Thyroid gland (tissue), 4 donors: ENCODE measurements at places on chromosomes 4 and X.

GRCh38 chrX:54427837-54428424, 12.3 kb upstream of the TSR2 start:
- DNase-seq = no peak

- no peak for DNase-seq
Measured at GRCh38 chr4:83947830-83948193, 411.9 kb downstream of the GPAT3 start.

- no peak for DNase-seq
Measured at GRCh38 chrX:112577146-112577545, 102.6 kb downstream of the LHFPL1 start.

DNA sequence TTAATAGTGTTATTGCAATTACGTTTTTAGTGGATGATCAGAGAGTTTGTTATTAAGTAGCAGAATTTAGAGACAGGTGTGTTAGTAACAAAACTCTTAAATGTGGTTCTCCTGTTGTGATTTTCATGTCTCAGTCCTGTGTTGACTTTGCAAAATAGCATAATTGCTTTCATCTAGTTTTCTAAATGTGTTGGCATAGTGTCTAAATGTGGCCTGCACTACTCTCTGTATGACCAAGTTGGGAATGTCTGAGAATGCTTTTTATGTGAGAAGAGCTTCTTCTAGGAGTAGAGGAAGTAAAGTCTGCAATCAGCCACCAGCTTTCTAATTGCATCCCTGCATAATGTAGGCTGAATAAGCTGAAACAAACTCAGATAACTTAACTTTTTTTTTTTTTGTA, 158.6 kb upstream of the FAT1 start:
- DNase-seq = no peak

- DNase-seq = no peak
Measured at GRCh38 chr4:75497133-75497532, 17.1 kb downstream of the RCHY1 start.

DNA sequence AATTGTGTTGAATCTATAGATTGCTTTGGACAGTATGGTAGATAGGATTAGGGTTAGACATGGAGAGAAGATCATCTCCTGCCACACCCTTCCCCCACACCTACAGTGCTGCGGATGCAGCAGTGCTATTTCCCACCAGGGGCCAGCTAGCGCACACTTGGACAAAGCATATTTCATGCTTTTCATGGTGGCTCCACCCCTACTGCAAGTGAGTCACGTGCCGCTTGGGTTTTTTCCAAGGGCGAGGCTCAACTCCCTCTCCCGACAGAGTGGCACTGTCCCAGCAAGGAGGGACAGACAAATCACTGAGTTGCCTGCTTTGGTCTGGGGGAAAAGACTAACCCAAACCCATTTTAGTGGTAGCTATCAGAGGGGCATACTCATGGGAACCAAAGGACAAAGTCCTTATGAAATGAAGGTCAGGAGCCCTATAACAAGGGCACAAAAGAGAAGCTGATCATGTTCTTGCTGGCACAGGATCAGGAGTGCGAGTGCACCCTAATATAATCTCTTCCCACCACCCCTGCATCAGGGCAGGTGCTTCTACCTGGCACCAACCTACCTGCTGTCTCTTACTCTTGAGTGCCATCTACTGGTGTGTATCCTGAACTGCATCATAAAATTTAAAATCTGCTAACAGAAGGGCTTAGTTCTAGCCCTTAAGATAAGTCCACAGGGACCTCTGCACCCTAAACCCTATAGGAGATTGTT, 55.1 kb upstream of the PGAM4 start:
- no peak for DNase-seq

- no peak for DNase-seq
Measured at GRCh38 chrX:30253257-30253656, 6.3 kb downstream of the MAGEB1 start.

GRCh38 chr4:121806411-121806810, 5.3 kb downstream of the EXOSC9 start:
- DNase-seq = no peak

GRCh38 chr4:153472122-153473037, 6.2 kb downstream of the TMEM131L start:
- DNase-seq = no peak

DNA sequence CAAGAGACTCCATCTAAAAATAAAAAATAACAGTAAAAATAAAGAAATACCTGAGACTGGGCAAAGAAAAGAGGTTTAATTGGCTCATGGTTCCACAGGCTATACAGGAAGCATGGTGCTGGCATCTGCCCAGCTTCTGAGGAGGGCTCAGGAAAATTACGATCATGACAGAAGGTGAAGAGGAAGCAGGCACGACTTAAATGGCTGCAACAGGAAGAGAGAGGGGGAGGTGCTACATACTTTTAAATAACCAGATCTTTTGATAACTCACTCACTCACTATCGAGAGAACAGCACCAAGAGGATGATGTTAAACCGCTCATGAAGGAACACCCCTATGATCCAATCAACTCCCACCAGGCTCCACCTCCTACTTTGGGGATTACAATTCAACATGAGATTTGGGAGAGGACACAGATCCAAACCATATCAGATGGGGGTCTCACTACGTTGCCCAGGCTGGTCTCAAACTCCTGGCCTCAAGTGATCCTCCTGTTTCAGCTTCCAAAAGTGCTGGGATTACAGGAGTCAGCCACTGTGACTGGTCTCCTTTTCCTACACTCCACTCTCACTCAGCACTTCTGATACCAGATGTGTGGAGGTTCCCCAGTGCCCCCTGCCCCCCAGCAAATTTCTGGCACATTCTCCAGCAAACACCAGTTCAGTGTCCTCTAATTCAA, 11.9 kb upstream of the ZNF157 start:
- DNase-seq = peak; percentile 12

DNA sequence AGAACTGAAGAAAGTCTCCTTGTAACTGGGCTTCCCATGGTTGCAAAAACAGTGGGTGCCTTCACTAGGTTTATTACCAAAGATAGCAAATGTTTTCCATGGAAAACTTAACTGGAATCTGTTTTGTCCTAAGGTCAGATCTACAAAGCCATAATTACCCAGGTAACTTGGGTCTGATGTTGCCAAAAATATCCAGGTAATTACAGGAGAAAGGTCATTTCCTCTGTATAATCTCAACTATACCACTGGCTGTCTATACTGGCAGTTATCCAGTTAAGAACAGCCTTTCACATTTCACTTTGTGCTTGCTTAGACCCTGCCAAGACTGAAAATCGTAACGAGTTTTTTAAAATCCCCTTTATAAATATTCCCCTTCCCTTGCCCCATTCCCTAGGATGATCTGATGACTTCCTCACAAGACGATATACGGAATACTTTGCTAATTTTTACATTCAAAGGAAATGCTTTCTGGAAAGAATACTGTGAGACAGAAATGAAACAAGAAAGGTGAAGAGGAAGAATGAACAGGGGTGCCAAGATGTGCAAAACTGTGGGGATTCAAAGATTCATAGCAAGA, 105.5 kb downstream of the MAML3 start:
- no peak for DNase-seq

GRCh38 chr4:140595065-140595464, 26.3 kb upstream of the UCP1 start:
- peak; percentile 37 for DNase-seq

- DNase-seq = no peak
Measured at GRCh38 chr4:2906218-2906617, 57.0 kb downstream of the NOP14 start.

GRCh38 chr4:128600410-128600809, 209.1 kb upstream of the JADE1 start:
- peak; percentile 54 for DNase-seq

DNA sequence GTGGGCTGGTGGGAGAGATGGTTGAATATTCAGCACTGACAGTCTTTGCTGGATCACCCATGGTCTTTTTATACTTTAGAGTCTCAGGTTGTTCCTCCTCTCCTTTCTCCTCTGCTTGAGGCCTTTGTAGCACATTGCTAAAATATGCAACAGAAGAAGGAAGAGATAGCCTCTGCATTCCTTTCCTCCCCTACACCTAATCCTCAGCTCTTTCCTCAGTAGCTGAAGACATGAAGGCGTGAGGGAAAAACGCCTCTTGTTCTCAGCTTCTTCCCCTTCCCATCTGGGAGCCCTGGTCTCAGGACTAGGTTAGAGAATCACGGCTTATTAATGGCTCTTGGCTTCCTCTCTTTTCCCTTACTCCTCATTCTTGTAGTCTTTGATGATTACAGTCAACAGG, 76.8 kb downstream of the RNF150 start:
- no peak for DNase-seq

- DNase-seq = no peak
Measured at GRCh38 chr4:188305690-188306089, 166.4 kb downstream of the TRIML1 start.

- no peak for DNase-seq
Measured at GRCh38 chrX:15882704-15883539, 28.3 kb upstream of the AP1S2 start.

DNA sequence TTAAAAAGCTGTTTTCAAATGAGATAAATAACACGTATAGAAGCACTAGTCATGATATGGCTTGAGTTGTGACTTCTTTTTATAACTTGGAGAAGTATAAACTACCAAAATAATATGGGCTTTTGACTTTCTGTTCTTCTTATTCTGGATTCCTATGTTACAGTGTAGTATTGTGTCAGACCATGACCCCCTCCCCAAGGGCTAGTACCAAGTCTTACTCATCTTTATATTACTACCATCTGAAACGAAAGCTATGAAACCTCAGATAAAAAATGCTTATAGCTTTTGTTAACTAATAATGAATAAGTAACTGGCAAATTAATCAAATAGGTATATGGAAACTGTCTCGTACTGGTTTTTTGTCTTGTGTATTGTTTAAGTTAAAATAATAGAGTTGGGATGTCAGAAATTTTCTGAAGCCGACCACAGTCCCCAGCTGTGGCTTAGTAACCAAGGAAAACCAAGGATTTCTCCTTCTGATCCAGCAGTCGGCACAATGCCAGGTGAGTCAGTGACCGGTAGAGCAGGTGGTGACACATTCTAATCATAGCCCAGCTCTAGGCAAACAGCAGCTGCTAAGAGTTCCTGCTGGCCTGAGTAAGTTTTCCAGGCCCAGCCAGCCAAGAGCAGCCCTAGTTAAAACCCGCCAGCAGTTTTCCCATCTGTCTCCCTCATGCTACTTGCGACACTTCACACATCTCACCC, 163.3 kb upstream of the PRDX4 start:
- DNase-seq = peak; percentile 66

GRCh38 chr4:60897415-60897814, 302.7 kb upstream of the ADGRL3 start:
- DNase-seq = no peak

DNA sequence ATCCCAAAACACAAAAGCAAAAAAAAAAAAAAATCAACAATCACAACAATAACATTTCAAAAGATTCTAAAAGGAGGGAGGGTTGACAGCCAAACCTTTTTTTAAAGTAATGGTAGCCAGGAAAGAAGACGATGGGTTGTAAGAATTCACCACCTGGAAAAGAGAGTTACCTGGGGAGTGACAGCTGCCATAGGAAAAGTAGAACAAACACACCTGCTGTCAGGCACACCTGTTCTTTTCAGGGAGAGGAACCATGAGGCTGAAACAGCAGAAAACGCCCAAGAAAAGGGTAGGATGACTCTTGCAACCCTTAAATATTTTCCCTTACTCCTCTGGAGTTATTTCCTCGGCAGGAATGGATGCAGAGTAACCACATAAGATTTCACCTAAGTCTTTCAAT, 388.4 kb upstream of the TEX13C start:
- no peak for DNase-seq

- no peak for DNase-seq
Measured at GRCh38 chr4:150219841-150220240, 141.6 kb downstream of the DCLK2 start.

DNA sequence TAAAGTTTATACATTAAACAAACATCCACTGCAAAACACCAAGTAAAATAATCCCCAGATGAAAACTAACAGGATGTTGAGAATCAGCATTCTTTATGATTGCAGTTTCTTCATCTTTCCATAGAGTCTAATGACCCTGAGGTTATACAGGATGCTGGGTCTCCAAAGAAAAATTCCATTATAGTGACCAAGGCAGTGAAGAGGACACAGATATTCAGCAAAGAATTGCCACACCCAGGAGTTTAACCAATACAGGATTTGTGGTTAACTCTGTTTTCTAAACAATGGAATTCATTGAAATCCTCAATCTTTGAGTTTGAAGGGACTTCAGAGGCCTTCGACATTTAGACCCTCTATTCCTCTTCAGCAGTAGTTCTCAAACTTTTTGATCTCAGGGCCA, 76.2 kb upstream of the ESX1 start:
- no peak for DNase-seq

GRCh38 chr4:7195141-7195515, 2.8 kb downstream of the SORCS2 start:
- DNase-seq = no peak

DNA sequence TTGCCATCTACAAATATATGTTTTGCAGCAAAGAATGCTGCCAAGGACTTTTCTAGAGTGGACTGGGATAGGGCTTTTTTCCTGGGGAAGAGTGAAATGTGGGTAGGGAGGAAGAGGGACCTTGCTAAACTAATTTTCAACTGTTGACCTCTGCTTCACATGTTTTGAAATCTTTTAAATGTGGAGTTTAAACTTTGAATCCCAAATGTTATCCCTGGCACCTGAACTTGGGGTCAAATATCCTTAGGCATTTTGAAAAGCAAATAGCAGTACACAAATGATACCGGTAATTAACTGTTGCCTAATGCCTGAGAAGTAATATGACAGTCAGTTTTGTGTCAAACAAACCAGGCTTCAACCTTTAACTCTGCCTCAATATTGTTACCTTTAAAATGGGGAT, 7.3 kb upstream of the AR start:
- DNase-seq = no peak

- DNase-seq = no peak
Measured at GRCh38 chrX:78957768-78958130, 12.6 kb downstream of the P2RY10 start.

DNA sequence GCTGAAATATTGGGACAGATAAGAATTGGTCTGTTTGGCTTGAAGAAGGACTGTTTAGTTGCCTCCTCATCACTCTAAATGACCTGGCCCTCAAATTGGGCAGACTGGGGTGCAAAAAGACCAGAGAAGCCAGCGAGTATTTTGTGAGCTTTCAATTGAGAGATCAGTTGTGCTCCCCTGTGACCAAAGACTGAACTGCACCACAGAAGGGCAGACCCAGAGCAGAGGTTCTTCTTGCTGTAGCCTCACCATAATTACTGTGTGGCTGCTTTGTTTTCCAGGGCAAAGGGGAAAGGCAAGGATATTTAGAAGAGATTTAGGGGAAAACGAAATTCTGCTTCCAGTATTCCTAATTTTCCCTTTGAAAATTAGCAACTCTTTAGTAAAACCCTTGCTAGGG, 104.0 kb upstream of the MBNL3 start:
- DNase-seq = peak; percentile 2

- no peak for DNase-seq
Measured at GRCh38 chr4:38706301-38706700, 42.3 kb downstream of the KLF3 start.

DNA sequence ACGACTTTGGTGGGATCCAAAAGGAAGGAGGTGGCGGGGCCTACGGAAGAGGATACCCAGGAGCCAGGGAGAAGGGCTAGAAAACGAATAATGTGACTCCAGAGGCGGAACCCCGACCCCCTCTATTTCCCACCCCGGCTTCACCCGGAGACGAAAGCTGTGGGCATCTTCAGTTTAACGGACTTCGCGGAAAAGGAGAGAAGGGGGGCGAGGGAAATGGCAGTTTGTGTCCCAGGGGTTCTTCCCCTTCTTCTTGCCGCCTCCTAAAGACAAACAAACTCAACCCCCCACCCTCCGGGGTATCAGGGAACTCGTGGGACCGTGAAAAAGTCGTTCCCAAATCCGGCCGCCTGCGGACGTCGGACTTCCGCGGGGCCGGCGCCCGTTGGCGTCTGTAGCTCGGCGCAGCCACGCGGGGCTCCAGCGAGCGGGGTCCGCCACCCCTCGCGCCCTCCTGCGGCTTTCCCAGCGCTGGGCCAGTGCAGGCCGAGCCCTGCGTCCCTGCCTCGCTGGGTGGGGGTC, 3.6 kb upstream of the LEF1 start:
- peak; percentile 38 for DNase-seq
